Stimulated activated CD4-positive, alpha-beta T cell treated with anti-CD3 and anti-CD28 coated beads, Interleukin-15, amount 100 ng/mL, for 1 hour (primary cell): ENCODE measurements at places on chromosomes 2 and 18.

- no peak for DNase-seq
These were observed 100.0 kb downstream of the BAZ2B start for GRCh38 chr2:159516241-159516758.

DNA sequence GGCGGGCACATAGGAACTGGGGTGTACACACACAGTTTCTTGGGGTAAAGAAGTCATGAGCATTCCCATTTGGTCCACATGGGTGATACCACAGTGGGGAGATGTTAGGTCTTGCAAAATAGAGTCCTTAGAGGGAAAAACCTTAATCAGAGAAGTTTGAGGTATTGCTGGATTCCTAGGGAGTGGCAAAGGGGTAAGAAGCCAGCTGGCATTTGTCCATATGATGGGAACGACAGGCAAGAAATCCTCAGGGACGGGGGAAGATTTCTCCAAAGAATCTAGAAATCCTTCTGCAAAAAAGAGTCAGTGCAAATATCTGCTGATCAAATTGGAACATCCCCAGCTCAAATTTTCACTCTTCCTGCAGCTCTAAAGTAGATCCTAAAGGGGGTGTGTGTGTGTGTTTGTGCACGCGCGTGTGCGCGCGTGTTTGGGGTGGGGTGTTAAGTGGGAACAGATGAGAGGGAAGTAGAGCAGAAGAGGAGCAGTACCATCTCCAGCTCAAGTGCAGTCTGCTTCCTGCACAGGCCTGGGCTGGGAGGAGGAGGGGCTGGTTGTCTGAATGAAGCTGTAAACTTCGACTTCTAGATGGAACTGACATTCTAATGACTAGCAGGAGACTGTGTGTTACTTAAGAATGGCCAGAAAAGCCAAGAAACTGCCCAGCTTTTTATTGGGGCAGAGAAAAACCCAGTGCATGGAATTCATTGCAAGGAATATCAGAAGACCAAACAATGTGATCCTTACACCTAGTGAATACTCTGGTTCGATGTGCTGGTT is 168.0 kb downstream of the SPP2 start:
- DNase-seq, result no peak

DNA sequence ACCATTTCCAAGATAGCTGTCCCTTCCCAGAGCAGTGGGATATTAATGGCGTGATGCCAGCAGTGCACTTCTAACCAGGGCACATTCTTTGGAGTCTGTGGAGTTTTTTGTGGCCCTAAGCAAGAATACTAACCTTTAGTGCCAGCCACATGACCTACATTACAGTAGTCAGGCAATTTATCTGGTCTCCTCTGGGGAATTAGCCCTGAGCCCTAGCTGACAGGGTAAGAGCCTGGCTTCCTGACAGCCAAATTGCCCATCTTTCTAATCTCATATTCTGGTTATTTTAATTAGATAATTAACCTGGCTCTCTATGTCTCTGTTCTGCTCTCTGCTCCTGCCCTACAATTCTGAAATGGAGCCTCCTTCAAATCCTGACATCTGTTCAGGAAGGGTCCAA is 5.2 kb downstream of the PFN4 start:
- no peak for DNase-seq

DNA sequence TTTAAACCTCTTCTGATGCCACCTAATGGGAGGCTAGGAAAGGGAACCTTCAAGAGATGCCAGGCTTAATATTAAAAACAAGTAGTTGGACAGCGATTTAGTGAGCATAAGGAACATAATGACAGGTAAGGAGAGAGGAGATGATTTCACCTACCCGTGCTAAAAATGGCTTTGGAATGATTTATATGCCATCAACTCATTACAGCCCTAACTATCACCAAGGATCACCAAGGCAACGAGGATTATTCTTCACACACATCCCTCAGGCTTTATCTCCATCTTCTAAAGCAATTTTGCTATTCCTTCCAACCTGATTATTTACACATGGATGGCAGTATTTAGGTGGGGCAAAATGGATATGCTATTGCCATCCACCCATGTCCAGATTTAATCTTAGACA is 237.8 kb downstream of the DCC start:
- no peak for DNase-seq

DNA sequence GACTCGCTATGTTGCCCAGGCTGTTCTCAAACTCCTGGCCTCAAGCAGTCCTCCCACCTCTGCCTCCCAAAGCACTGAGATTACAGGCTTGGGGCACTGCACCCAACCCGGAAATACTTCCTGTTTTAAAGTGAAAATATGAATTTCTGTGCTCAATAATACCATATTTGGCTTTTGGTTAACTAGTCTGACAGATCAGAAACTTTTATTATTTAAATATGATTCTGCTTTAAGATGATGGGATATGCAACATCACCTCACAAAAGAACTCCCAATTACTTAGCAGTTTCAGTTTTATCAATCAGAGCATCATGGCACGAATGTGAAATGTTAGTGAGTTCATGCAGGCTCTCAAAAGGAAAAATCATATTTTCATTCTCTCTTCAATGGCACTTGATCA is 120.6 kb downstream of the PTRHD1 start:
- no peak for DNase-seq

DNA sequence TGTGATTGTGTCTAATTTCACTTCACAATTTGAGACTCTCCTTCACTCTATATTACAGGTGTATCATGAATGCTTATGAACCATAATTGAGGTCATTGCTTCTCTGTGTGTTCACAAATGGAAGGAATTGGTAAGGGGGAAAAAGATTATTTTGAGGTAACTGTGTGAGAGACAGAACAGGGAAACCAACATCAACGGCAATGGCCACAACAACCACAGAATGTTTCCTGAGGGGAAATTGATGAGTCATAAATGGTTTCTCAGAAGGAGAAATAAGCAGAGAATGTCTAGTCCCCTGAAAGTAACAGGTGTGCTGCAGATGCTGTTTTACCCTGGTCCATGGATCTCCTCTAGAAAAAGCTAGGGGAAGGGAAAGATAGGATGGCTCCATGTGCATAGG is 361.2 kb upstream of the GALNT5 start:
- no peak for DNase-seq

DNA sequence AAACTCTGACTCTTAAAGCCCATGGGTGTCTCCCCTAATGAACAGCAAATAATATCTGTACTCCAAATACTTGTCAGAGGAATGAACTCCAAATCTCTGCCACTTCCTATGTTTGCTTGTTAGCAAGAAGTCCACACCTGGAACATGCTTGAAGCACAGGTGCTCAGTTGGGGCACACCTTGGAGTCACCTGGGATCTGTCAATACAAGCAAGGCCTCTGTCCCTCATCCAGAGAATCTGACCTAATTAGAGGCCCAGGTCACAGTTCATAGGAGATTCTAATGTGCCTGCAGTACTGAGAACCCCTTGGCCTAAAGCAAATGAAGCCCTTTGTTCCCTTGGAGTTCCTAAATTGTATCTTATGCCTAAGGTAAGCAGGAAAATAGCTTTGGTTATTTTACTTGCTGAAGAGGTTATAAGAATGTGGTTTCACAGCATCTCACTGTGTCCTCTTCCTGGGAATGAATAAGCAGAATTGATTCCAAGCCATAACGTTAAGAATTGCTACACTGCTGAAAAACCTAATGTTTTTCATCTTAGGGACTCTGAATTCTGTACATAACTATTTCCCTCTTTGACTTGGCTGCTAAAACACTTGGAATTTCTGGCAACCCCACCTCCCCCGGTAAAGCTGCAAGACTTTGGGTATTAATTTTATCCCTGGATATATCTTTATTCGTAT is 113.4 kb downstream of the PIEZO2 start:
- DNase-seq, result no peak

DNA sequence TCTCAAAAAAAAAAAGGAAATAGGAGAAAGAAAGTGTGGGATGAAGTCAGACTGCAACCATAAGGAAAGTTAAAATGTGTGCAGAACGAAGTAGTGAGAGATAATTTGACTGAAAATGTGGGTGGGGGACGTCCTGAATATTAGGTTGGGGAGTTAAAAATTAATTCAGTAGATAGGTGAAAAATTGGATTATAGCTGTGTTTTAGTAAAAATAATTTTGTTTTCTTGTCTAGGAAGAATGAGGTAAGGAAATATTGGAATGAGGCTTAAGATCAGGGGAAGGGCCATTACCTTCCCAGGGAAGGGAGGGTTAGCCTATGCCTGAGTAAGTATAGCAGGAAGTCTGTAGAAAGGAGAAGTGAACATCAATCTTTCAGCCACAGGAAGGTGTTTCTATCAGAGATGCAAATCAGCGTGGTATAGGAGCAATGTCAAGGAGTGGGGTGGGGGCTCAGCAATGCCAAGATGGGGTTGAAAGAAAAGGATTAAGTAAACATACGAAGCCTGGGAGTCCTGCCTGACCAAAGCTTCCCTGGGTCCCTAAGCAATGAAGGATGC is 250.9 kb downstream of the PIEZO2 start:
- DNase-seq, result no peak

DNA sequence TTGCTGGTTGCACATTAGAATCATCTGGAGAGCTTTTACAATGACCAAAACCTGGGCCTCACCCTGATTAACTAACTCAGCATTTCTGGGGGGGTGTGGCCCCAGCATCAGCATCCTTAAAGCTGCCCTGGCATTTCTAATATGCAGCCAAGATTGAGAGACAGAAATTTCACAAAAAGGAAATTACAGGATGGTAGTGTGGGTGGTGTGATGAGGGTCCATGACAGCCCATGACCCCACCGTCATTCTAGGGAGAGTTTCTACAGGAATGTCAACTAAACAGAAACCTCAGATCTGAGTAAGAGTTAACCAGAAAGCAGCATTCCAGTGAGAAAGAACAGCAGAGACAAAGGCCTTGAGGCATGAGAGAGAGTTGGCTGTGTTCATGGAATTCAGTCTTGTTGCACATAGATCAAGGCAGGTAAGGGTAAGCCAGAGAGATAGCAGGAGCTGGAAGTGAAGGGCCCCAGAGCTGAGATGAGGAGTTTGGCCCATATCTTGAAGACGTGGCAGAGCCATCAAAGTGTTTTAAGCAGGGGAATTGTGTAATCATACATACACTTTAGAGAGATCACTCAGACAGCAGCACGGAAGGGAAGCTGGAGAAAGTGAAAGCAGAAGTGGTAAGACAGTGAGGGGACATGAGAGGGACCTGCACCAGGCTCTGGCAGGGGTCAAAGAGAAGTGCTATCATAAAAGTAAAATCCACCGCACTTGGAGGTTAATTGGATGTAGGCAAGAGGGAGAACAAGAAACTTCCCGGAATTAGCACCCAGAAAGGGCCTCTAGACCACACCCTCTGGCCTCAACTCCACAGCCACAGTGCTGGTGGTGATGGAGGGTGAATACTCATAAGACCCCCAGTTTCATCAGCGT is 7.8 kb upstream of the TRABD2A start:
- DNase-seq, result no peak

DNA sequence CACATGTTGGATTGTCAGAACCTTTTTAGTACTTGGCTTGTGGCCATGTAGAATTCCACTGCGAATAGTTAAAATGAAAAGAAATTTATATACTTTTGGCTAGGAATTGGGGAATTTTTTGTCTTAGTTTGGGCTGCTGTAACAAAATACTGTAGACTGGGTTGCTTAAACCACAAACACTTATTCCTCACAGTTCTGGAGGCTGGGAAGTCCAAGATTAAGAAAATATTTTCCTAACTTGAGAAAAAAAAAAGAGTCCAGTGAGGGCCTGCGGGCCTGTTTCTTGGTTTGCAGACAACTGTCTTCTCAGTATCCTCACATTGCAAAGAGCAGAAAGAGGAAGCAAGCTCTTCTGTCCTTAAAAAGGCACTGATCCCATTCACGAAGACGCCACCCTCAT is 81.9 kb downstream of the CD226 start:
- no peak for DNase-seq

DNA sequence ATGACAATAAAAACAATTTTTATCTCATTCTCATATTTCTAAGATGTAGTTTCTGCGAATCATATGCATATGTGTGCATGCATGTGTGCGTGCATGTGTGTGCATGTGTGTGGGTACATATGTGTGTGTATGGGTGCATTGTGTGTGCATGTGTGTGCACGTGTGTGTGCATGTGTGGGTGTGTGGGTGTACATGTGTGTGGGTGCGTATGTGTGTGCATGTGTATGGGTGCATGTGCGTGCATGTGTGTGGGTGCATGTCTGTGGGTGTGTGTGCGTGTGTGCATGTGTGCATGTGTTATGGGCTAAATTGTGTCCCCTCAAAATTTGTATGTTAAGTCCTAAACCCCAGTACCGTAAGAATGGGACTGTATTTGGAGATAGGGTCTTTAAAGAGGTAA is 49.3 kb downstream of the COL6A3 start:
- no peak for DNase-seq

DNA sequence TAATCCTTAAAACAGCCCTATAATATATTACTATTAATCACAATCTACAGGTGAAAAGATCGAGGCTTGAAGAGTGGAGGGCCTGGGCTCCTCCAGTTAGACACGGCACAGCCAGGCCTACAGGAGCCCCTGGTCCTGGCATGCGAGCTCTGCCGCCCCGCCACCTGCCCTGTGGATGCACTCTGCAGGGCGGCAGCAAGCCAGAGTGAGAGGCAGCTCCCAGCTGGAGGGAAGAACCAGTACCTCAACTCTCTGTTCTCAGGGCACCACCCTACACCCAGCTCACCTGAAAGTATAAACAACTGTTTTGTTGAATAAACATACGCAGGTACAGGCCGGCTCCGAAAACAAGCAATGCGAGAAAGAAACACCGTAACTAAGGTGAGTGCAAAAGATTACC is 34.6 kb downstream of the EIPR1 start:
- no peak for DNase-seq

- DNase-seq, result no peak
These were observed 88.1 kb downstream of the THNSL2 start for GRCh38 chr2:88258208-88258607.

GRCh38 chr2:182163878-182164277 is 178.2 kb downstream of the PPP1R1C start:
- DNase-seq, result no peak

DNA sequence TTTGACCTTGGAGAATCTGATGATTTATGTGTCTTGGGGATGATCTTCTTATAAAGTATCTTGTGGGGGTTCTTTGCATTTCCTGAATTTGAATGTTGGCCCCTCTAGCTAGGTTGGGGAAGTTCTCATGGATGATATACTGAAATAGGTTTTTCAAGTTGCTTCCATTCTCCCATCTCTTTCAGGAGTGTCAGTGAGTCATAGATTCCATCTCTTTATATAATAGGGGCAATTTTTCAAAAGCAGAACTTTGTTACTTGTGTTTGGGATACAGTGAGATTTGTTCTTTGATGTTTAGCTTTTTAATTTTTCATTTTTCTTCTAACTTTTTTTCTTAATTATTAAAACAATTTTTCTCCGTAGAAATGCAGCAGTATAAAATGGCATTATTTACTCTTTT is 19.4 kb downstream of the TMEM87B start:
- no peak for DNase-seq

GRCh38 chr2:235378246-235378645 is 115.6 kb upstream of the AGAP1 start:
- DNase-seq, result no peak

- no peak for DNase-seq
These were observed 69.3 kb downstream of the KCNG2 start for GRCh38 chr18:79866889-79867574.

- no peak for DNase-seq
These were observed 580.1 kb downstream of the ZEB2 start for GRCh38 chr2:143939626-143940330.

- no peak for DNase-seq
These were observed 66.6 kb downstream of the ADNP2 start for GRCh38 chr18:80175451-80176204.

GRCh38 chr2:12318427-12319057 is 398.2 kb upstream of the TRIB2 start:
- no peak for DNase-seq
